ENCODE measurements at places on chromosomes 12 and 14.

- no peak for DNase-seq
Observed at GRCh38 chr12:88737838-88738472, 157.7 kb upstream of the KITLG start.

DNA sequence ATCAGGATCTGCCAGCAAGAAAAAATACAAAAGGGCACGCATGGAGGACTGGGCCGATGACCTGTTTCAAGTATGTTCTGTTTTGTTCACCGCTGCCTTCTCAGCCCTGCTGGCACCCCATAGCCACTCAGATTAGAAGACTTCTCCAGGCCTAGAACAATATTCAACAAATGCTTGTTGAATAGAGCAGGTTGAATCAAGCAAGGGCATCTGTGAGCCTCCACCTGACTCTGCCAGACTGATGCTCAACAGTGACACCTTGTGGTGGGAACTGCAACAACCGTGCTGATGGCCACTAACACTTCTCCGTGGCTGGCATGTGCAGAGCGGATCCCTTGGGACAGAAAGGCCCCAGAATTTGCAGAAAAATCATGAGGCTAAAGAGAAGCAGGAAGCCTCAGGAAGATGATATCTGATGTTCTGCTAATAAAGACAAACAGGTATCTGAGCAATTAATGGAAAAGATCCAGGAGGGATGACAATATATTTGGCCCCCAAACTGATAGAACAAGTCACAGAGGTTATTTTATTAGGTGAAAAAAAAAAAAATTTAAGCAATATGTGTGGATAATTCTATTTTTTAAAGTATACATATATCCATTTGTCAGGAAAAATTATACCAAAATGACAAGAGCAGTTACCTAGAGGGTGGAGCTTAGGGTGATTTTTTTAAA is 114.3 kb downstream of the KSR2 start:
- DNase-seq, result no peak

DNA sequence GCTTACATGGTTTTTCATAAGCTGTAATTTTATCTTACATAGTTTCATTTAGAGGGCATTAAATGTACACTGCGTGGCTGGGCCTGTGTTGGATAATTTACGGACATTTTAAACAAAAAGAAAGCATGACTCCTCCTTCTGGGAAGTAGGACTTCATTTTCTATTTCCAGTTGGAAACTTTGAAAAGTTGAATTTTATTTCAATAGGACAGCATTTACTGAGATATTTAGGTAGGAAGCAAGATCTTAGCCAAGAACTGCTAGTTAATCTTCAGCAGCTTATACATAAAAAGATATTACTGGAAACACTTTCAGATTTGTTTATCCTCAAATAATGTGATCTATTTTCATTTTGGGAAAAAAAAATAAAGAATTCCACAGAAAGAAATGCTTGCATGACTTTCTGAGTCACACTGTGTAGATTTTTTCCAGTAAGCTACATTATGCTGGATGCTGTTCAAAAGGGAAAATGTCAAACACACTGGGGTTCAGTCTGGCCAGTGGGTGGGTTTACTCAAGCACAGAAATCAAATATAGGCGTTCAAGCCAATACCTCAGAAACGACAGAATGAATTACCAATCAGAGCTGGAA is 239.4 kb upstream of the KRR1 start:
- DNase-seq, result no peak

DNA sequence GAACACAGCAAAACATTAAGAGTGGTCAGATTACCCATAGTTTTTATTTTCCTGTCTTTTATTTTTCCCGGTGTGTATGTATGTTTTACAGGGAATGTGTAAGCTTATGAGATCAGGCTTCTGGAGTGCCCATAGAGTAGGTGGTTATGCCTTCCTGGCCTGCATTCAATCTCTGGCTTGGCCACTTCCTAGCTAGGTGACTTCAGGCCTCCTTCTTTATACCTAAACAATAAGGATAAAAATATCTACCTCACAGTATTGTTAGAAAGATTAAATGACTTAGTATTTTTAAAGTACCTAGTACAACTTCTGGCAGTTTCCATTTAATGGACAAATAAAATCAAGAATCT is 42.4 kb downstream of the ITPR2 start:
- no peak for DNase-seq

GRCh38 chr14:79820866-79821535 is 390.3 kb downstream of the DIO2 start:
- DNase-seq, result no peak

GRCh38 chr12:78118036-78118435 is 287.3 kb downstream of the NAV3 start:
- no peak for DNase-seq

- no peak for DNase-seq
Observed at GRCh38 chr14:29321646-29322045, 555.1 kb downstream of the FOXG1 start.

- no peak for DNase-seq
Observed at GRCh38 chr14:93936245-93936644, 9.1 kb downstream of the FAM181A start.
